Activated CD8-positive, alpha-beta memory T cell treated with anti-CD3 and anti-CD28 coated beads for 24 hours (primary cell): ENCODE measurements at places on chromosomes 16 and 17.

DNA sequence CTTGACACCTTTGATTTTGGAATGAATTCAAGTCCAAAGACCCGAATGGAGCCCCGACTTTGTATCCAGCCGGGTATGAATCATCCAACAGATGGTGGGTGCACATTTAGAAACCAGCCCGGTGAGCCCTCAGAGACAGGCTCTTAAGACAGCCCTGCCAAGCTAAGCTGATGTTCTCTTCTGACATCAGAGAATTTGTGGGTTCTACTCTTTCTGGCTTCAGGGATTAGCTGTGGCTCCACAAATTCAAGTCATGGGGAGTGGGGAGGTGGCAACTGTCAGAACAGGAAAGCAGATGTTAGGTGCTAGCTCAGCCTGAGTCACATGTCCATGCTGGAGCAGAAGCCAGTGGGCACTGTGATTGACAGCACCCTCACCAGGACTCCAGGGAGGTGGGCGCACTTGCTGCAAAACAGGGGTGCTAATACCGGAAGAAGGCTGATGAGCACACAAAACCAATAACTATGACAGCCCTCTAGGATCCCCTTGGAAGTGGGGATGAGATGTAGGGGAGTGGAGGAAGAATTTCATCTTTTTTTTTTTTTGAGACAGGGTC is 31.4 kb upstream of the XYLT2 start:
- no peak for DNase-seq

GRCh38 chr17:11105141-11105540 is 135.9 kb upstream of the SHISA6 start:
- DNase-seq: no peak

GRCh38 chr17:14559264-14560119 is 258.6 kb downstream of the HS3ST3B1 start:
- no peak for DNase-seq

DNA sequence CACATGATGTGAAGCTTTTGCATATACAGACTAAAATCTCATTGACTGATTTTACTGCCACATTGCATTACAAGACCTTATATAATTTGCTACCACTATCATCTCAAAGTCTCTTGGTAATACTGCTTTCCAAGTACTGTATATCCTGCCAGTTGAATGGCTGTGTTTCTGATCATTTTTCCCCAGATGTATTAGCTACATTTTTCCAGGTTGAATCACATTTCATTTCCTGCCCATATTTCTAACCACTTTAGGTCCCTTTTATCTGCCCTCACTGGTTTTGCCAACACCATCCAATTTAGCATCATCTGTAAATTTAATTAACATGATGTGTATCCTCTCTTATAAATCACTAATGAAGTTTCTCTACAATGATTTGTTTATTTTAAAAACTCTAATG is 365.7 kb upstream of the PMFBP1 start:
- DNase-seq: no peak

GRCh38 chr16:76193906-76194615 is 83.1 kb upstream of the CNTNAP4 start:
- no peak for DNase-seq

DNA sequence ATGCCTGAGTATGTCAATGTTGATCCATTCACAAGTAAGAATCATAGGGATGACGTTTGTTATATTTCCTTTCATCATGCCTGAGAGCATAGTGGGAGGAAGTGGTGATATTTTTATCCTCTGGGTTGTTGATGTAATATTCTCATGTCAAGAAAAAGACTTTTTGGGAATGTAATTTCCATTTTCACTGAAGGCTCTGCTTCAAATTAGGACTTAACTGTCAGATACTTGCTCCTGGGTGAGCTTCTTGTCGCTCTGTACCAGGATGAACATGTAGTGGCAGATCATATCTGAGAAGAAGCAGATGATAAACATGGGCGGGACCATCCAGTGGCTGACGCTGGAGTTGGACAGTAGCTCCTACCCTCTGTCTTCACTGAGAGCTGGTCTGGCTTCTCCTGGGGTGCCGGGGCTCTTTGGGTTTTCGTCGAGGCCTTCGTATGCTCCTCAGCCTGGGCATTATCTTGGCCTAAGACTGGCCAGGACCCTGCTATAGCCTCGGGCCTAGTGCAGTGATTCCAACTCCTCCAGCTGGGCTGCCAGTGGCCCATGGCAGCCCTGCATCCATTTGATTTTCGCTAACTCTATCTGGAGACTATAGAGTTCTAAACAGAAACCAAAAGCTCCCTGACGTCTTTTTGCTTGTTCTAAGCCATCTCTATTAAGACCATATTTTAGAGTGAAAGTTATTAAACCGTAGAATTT is 19.7 kb downstream of the CYB5B start:
- no peak for DNase-seq
